GM12865 (cell line): ENCODE measurements at places on chromosomes 3 and 15.

- DNase-seq: no peak
Observed at GRCh38 chr15:80850941-80851451, 71.8 kb downstream of the CEMIP start.

DNA sequence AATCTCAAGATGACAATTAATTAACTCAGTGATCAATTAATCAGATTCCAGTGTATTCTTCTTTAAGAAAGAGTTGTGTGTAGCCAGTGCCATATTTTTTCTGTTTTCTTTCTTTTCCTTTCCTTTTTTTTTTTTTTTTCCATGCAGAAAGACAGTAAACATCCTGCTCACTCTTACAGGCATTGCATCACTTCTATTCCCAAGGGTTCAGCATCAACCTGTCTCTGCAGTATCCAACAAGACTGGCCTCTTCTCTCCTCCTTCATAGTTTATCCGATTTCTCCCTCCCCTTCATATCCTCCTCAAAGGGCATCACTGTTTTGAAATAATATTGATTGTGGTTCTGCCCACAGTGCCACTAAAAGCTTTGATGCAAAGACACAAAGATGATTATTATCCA is 17.0 kb upstream of the SLC9A9 start:
- DNase-seq: no peak

GRCh38 chr15:90572893-90573292 is 43.2 kb downstream of the CRTC3 start:
- no peak for DNase-seq

- peak; percentile 37 for DNase-seq
Observed at GRCh38 chr3:107430996-107431245, 53.7 kb downstream of the CCDC54 start.

- DNase-seq: no peak
Observed at GRCh38 chr3:9730657-9731205, 804 bp upstream of the BRPF1 start.

GRCh38 chr3:196168808-196169391 is 42.3 kb downstream of the ZDHHC19 start:
- DNase-seq: no peak

- no peak for DNase-seq
Observed at GRCh38 chr15:80921736-80922410, 67.7 kb downstream of the MESD start.

DNA sequence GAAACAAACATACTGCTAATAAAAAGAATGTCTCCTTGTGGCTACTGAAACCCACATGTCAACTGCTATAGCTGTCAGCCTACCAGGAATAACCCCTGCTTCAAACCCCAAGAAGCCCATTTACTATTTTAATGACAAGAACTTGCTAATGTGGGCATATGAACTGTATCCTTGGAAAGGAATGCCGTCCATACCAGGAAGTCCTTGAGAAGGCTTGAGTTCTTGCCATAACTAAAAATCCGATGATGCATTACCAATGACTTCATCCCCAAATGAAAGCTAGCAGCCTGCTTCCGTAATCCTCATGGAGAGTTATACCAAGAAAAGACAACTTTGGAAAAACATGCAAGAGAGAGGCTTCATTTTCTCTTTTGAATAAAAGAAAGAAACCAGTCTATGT is 34.8 kb downstream of the MINDY4B start:
- DNase-seq: no peak

DNA sequence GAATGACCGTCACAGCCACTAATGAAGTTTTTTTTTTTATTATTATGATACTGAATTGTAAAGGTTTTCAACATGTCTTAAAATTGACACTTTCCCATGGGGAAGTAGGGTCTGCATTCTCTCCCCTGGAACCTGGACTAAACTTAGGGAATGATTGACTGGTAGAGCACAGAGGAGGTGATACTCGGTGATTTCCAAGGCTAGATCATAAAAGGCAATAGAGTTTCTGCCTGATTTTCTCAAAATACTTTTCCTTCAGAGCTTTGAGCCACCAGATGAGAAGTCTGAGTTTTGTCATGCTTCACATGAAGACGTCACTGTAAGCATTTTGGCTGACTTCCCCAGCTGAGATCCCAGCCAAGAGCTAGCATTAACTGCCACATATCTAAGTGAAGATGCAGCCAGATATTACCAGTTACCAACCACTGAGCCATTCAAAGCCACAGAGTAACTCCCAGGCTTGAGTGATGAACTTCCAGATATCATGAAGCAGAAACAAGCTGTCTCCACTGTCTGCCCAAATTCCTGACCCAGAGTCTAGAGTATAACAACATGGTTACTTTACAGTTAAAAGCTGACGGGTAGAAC is 105.8 kb downstream of the LSAMP start:
- DNase-seq: no peak

DNA sequence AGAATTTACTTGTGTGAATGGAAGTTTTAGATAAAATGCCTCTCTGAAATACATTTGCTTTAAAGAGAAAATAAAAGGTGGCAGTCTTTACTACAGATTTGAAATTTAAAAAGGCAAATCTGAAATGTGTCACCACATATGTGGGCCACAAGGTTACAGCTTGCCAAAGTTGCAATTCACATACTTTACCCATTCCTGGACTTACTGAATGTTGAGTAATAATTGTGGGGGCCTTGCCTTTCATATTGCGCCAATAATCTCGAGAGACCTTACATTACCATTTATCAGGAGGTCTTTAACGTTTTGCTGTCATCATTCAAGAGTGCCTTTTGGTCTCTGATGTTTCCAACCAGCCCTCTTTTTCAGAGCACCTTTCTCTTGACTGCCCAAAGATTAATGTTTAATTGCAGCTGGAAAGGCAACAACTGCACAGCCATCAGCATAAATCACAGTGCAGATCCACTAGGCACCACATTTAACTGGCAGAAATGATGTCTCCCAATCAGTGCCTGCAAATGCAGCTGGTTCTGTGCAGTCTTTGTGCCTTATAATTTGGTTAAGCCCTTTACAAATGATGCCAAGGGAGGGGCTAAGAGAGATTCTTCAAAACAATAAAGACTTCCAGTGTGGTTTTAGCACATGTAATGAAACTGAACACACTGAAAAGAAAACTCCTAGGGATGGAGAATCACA is 206.8 kb downstream of the MAGI1 start:
- peak; percentile 14 for DNase-seq

- no peak for DNase-seq
Observed at GRCh38 chr15:61186905-61187741, 42.0 kb downstream of the RORA start.

DNA sequence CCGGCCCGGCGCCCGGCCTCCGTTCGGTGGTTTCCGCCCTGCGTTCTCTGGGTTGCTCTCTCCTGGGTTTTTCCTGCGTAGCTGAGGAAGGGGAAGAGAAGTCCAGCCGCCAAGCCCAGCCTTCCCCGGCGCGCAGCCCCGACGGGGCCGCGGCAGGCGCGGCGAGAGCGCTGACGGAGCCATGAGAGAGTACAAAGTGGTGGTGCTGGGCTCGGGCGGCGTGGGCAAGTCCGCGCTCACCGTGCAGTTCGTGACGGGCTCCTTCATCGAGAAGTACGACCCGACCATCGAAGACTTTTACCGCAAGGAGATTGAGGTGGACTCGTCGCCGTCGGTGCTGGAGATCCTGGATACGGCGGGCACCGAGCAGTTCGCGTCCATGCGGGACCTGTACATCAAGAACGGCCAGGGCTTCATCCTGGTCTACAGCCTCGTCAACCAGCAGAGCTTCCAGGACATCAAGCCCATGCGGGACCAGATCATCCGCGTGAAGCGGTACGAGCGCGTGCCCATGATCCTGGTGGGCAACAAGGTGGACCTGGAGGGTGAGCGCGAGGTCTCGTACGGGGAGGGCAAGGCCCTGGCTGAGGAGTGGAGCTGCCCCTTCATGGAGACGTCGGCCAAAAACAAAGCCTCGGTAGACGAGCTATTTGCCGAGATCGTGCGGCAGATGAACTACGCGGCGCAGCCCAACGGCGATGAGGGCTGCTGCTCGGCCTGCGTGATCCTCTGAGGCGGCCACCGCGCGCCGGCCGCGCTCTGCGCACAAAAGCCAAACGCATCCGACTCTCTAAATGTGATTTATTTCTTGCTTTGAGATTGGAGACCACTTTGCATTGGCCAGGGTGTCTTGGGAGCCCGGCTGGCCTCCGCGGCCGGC is 727 bp downstream of the RAP2B start:
- DNase-seq: peak; percentile 59

DNA sequence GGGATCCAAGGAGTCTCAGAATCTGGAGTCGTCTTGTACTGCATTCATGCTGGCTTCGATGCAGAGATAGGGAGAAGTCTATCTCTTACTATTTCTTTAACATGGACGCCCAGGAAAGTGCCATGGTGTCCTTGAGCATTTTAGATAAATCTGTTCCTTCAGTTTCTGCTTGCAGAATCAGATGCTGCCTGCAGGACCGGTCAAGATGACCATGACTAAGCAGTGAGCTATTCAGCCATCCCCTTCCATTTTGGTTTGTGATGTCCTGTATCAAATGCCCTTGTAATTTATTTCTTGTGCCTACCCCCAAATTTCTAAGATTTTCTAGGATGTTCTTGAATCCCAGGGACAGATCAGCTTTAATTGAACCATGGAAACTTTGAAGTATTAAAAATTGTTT is 139.4 kb upstream of the TP63 start:
- DNase-seq: no peak

DNA sequence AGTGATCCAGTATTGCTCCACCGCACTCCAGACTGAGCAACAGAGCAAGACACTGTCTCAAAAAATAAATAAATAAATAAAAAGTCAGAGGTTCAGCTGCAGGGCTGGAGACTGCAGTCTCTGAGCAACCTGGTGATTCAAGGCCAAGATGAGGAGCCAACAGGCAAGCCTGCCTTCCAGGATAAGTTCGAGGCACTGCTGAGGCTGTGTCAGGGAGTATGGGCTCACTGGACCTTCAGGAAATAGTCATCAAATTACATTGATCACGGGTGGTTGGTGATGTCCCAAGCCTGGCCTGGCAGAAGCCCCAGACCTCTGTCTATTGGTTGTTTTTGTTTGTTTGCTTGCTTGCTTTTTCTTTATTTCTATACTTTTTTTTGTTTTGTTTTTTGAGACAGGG is 41.5 kb downstream of the IDH2 start:
- no peak for DNase-seq

DNA sequence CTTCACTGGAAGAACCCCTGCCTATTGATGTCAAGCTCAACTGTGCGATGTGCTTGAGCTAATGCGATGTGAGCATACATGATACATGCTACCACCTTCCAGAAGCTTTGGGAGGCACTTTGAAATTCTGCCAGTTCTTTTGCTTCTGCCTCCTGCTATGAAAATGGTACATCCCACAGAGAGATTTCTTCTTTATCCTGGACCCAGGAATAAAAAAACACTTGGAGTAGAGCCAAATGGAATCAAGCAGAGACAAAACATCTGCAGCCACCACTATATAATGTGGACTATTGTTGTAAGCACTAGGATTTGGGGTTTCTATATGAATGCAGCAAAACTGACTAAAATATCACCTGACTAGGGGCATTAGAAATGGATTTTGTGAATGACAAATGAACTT is 119.9 kb upstream of the GAP43 start:
- no peak for DNase-seq

DNA sequence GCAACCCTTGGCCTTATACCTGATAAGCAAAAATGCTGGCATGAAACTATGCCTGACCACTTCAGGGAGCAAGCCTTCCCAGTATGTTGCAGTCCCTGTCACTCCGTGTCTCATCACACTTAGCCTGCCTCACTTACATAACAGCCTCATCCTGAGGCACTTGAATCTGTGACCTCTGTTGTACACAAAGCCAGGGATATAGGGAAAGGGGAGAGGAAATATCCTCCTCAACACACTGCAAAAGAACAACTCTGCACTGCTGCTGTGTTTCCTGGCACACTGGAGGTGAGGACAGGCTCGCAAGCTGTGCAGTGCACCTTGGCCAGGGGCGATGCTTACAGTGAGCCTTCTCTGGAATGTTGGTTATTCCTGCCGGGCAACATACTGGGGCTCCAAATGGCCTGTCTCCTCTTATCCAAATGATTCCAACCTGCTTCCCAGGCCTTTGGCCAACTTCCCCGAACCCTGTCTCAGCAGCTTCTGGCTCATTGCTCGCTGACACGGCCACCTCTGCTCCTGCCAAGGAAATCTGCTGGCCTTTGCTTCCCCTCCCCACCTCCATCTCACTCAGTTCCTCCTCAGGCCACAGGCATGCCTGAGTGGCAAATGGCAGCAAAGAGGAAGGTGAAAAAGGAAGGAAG is 109.2 kb downstream of the CD47 start:
- DNase-seq: no peak

DNA sequence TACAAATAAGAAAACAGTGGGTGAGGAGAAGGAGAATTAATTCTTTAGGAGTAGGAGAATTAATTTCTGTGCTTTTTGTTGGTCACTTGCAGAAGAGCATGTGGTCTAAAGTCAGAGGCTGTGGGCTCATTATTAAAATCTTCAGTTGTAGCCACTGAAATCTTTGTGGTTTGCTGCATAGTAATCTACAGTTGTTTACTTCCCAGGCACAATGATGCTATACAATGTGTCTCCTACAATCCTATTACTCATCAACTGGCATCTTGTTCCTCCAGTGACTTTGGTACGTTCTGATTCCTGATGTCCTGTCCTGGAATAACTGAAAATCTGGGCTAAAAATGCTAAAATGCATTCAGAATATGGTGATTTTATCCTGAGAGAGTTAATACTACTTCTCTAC is 21.0 kb downstream of the IFT122 start:
- peak; percentile 24 for DNase-seq

DNA sequence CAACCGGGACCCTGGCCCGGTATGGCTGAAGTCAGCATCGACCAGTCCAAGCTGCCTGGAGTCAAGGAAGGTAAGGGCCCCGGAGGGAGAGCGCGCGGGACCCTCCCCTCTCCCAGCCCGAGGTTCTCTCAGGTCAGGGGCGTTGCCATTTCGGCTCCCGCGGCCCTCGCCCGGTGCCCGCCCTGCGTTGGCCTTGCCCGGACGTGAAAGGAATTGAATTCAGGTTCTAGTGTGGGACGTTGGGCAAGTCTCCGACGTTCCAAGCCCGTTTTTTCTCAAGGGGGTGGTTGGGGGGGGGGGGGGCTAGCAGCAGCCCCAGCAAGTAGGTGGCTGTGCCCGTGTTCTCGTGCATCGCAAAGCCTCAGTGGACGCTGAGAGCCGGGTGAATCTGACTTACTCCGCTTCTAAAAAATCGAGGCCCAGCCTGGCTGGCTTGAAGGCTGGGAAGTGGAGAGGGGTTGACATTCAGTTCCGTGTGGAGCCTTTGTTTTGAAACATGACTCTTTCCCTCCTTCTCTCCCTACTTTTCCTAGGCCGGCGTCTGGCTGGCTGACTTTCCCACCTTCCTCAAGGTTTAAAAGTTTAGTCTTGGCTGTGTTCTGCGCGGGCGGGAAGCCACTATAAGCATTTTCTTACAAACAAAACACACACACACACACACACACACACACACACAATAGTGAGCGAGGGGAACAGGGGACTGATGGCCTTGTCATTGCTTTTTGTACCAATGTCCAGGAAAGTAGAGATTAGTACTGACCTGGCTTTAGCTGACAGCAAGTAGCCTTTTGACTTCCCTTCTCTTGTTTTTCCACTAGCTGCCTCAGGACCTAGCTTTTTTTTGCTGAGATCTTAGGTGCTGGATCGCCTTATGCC is at the start of gene UTS2B:
UTS2B (minus strand) TSS at position 873 of the 876 bp plus-strand sequence. CDS start 48,337 bp downstream, outside the sequence.
- peak; percentile 47 for DNase-seq

GRCh38 chr3:42216302-42216701 is 49.7 kb downstream of the CCK start:
- DNase-seq: peak; percentile 76
